ENCODE measurements at places on chromosomes 5 and 9. TPM values are rescaled to one million over a fixed set of nuclear protein-coding genes. Genes with fewer than 3 reads are reported as not detected.

GRCh38 chr5:103119070-103119764 lies 721 bp downstream of the GIN1 start:
- peak; percentile 4 for DNase-seq
- H3K27me3 ChIP-seq = no peaks in the 10 kb centered on the region
- H3K27ac ChIP-seq = peak overlapping the region; percentile 98
- H3K36me3 ChIP-seq = no peaks in the 10 kb centered on the region
- peak overlapping the region; percentile 84 for H3K4me3 ChIP-seq
- peaks cover 14% of the 10 kb centered on the region for H3K4me1 ChIP-seq

DNA sequence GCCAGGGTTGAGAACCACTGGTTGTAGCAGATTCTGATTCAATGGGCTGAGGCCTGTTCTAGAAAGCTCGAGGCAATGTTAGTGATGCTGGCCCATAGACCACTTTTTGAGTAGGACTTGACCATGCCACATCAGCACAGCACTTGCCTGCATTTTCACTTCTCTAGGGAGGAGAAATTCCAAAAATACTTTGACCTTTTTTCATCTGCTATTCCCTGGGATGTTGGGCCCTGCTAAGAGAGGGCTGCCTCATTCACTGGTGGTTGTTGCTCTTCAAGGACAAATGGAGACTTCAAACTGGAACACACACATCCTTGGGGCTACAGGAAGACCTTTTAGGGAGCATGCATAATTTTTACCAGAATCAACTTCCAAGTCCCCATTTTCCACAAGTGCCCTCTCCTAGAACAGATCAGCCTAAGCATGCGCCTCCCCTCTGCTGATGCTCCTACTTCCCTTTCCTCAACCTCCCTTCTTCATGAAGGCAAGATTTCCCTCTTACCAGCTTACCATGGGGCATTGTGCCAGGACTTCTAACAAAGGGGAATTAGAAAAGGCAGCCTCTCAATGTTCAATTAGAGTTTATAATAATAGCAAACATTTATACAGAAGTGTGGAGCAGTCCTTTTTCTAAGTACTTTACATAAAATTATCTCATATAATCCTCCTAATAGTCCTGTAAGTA lies 12.7 kb upstream of the TGFBI start:
- peaks cover 15% of the 10 kb centered on the region for H3K27me3 ChIP-seq
- no peaks in the 10 kb centered on the region for H3K4me1 ChIP-seq
- DNase-seq = no peak
- no peak overlapping the region for H3K27ac ChIP-seq
- no peaks in the 10 kb centered on the region for H3K36me3 ChIP-seq

GRCh38 chr5:142391058-142391845 lies 66.4 kb upstream of the SPRY4 start:
- H3K4me3 ChIP-seq = no peak overlapping the region
- no peak overlapping the region for H3K27ac ChIP-seq
- DNase-seq = peak; percentile 12
- H3K36me3 ChIP-seq = no peaks in the 10 kb centered on the region
- H3K27me3 ChIP-seq = no peaks in the 10 kb centered on the region

DNA sequence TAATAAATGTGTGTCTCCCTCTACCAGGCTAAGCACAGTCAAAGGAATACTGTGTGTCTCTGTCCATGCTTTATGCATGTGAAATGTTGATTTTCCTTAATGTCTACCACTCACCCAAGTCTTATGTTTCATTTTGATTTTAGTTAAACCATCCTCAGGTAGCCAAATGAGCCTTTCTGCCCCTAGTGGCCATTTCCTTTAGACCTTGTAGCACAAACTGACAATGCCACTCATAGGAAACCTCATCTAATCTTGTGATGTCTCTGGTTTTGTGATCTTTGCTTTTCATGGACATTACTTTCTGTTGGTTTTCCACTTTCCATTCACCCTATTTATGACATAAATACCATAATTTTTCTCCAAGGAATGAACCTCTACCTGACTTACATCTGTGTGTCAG lies 820.8 kb downstream of the MAT2B start:
- no peaks in the 10 kb centered on the region for H3K4me1 ChIP-seq
- H3K4me3 ChIP-seq = no peak overlapping the region
- no peaks in the 10 kb centered on the region for H3K27me3 ChIP-seq
- no peak for DNase-seq
- no peak overlapping the region for H3K27ac ChIP-seq

GRCh38 chr9:72141484-72141883 lies 7.8 kb upstream of the GDA start:
- no peak for DNase-seq
- H3K27me3 ChIP-seq = no peaks in the 10 kb centered on the region
- no peak overlapping the region for H3K27ac ChIP-seq
- no peaks in the 10 kb centered on the region for H3K4me1 ChIP-seq
- H3K36me3 ChIP-seq = no peaks in the 10 kb centered on the region

DNA sequence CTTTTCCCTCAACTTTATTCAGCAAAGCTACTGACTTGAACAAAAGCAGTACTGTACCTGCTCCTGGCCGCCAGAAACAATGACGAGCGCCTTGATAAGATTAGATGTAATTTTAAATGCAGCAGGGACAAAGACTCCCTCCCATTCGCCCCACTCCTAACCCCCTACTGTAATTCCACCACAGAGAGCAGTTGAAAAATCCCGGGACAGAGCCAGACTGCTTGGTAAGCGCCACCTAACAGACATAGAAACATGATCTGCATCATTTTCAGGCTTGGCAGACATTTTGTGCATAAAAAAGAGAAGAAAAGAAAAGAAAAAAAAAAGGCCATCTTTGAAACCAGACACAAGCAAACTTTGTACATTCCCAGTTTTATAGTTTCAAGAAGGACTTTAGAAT lies 81.9 kb downstream of the ISL1 start:
- no peak overlapping the region for H3K27ac ChIP-seq
- H3K4me1 ChIP-seq = peaks cover 7% of the 10 kb centered on the region
- DNase-seq = no peak
- H3K27me3 ChIP-seq = peaks cover 6% of the 10 kb centered on the region

DNA sequence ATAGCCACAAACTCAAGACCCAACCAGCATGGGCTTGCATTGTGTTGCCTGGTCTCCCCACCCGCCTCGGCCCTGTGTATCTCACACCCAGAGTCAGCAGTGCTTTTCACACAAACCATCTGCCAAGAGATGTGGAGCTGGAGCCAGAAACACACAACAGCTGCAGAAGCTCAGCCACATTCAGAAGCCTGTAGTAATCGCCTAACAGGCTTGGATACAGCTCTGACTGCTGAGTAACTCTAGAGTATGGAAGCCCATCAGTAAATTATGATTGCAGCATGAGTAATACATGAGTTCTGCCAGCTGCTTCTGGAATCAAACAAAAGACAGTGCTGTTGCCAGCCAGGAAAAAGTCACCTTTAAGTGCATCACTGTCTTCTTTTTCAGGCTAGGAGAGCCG lies 16.0 kb downstream of the TEK start:
- peak; percentile 98 for DNase-seq
- H3K27ac ChIP-seq = no peak overlapping the region
- no peaks in the 10 kb centered on the region for H3K27me3 ChIP-seq
- no peaks in the 10 kb centered on the region for H3K36me3 ChIP-seq
- H3K4me3 ChIP-seq = no peak overlapping the region

GRCh38 chr9:136143215-136144001 lies 24.7 kb upstream of the TMEM250 start:
- H3K27ac ChIP-seq = no peak overlapping the region
- H3K4me1 ChIP-seq = no peaks in the 10 kb centered on the region
- no peaks in the 10 kb centered on the region for H3K36me3 ChIP-seq
- H3K27me3 ChIP-seq = no peaks in the 10 kb centered on the region

DNA sequence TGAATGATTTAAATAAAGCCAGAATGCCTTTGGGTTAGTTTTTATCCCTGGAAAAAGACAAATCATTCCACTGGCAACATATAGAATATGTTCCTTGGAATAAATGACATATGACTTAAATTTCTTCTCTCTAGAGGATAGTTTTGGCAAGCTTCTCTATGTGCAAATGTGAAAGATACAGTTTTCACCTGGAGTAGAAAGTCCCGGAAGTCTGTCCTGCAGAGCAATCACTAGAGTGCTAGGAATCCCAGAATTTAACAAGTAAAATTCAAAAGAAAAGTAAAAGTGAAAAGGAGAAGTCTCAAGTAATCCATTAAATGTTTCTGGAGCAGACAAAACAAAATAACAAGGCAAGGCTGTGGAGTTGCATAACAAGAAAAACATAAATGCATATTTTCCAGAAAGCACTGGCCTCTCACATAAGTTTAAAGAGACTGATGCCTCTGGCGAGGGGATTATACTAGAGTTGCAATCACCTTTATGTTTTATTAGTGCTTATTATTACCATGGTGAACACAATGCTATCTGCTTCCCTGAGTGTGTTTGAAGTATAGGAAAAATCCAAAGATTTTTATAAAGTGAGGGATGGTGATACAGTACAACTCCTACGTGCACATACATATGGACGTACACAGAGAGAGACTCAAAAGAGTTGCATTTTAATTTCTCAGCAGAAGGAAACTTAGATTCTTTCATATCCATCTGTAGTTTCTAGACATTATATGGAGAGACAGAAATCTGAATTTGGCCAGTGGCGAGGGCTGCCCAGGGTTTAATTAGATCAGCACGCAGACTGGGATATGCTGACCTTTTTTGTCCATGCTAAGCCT lies 188.3 kb upstream of the ANKRD55 start:
- DNase-seq = no peak
- no peaks in the 10 kb centered on the region for H3K36me3 ChIP-seq
- H3K4me1 ChIP-seq = no peaks in the 10 kb centered on the region
- no peak overlapping the region for H3K27ac ChIP-seq

GRCh38 chr9:86445671-86446070 lies 91.5 kb upstream of the TUT7 start:
- no peaks in the 10 kb centered on the region for H3K4me1 ChIP-seq
- DNase-seq = no peak
- H3K27ac ChIP-seq = no peak overlapping the region
- H3K36me3 ChIP-seq = no peaks in the 10 kb centered on the region
- no peak overlapping the region for H3K4me3 ChIP-seq

- H3K4me1 ChIP-seq = peaks cover 12% of the 10 kb centered on the region
- H3K36me3 ChIP-seq = peaks cover 38% of the 10 kb centered on the region
- H3K4me3 ChIP-seq = no peak overlapping the region
- H3K27ac ChIP-seq = no peak overlapping the region
- DNase-seq = no peak
Measured at GRCh38 chr9:123069010-123069481, 35.6 kb downstream of the GPR21 start.

GRCh38 chr9:69476797-69477196 lies 151.8 kb downstream of the ENTREP1 start:
- no peak overlapping the region for H3K27ac ChIP-seq
- H3K4me1 ChIP-seq = peaks cover 20% of the 10 kb centered on the region
- no peaks in the 10 kb centered on the region for H3K27me3 ChIP-seq
- DNase-seq = no peak
- no peak overlapping the region for H3K4me3 ChIP-seq

DNA sequence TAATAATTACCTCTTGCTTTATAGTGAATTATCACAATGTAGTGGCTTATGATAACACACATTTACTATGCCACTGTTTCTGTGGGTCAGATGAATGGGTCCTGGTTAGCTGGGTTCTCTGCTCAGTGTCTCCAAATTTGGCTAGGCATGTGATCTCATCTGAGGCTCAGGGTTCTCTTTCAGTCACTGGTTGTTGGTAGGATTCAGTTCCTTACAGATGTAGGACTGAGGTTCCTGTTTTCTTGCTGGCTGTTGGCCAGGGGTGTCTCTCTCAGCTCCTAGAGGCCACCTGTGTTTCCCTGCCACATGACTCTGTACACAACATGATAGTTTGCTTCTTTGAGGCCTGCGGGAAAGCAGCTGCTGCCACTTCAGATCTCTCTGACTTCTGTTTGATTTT lies 7.1 kb downstream of the NFX1 start:
- H3K4me3 ChIP-seq = no peak overlapping the region
- no peak for DNase-seq
- no peaks in the 10 kb centered on the region for H3K27me3 ChIP-seq
- H3K36me3 ChIP-seq = peaks cover 43% of the 10 kb centered on the region
- H3K27ac ChIP-seq = peak overlapping the region; percentile 32

DNA sequence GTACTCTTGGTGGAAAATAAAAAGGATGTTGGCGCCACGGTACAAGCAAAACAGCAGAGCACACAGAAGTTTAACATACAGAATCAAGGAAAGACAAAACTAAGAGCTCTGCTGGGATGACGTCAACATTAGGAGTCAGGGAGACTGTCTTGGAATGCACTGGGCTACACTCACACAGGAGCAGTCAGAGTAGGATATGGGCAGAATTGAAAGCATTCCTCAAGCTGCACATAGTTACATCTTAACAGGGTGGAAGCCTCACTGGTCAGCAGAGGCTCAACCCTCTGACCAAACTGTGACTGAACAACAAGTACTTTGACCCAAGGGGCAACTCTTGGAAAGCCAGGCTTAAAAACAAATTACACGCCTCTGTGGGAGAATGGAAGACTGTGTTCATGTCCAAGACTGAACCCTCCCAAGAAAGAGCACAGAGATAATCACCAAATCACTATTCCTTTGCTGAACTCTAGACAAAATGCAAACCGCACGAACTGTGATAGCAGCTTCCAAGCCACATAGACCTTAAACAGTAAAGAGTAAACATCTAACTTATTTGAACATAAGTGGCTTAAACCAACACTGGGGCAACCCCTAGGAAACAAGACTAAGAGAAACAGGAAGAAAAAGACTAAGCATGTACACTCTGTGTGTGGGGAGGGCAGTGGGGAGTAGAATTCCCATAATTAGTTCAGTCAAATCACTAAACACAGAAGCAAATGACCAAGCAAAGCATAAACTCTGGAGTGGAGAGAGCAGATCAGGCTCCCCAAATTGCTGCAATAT lies 772.7 kb downstream of the PRELID2 start:
- no peaks in the 10 kb centered on the region for H3K36me3 ChIP-seq
- H3K27ac ChIP-seq = no peak overlapping the region
- DNase-seq = no peak
- no peaks in the 10 kb centered on the region for H3K27me3 ChIP-seq

GRCh38 chr5:88778736-88779135 lies 104.2 kb downstream of the MEF2C start:
- H3K4me1 ChIP-seq = no peaks in the 10 kb centered on the region
- no peak for DNase-seq
- no peaks in the 10 kb centered on the region for H3K27me3 ChIP-seq
- no peak overlapping the region for H3K4me3 ChIP-seq
- H3K36me3 ChIP-seq = peaks cover 7% of the 10 kb centered on the region

GRCh38 chr5:168244838-168245559 lies 46.4 kb upstream of the WWC1 start:
- no peak for DNase-seq
- H3K36me3 ChIP-seq = no peaks in the 10 kb centered on the region
- H3K27me3 ChIP-seq = no peaks in the 10 kb centered on the region
- H3K4me3 ChIP-seq = no peak overlapping the region
- no peak overlapping the region for H3K27ac ChIP-seq

Gene NKD2
- total RNA-seq = 4.4 TPM

Gene DOCK8
- not detected for total RNA-seq

Gene ACSL6
- 0.56 TPM for total RNA-seq

Gene STPG3
- total RNA-seq = 0.95 TPM

Gene DNAJC25
- total RNA-seq = 6.9 TPM

Gene S1PR3
- total RNA-seq = 15.5 TPM

Measured in cardiac muscle cell (in vitro differentiated cells and primary cell).